NCI-H510A treated with DMSO at 0.1 percent for 48 hours (cell line): ENCODE measurements at places on chromosomes 1 and 21.

DNA sequence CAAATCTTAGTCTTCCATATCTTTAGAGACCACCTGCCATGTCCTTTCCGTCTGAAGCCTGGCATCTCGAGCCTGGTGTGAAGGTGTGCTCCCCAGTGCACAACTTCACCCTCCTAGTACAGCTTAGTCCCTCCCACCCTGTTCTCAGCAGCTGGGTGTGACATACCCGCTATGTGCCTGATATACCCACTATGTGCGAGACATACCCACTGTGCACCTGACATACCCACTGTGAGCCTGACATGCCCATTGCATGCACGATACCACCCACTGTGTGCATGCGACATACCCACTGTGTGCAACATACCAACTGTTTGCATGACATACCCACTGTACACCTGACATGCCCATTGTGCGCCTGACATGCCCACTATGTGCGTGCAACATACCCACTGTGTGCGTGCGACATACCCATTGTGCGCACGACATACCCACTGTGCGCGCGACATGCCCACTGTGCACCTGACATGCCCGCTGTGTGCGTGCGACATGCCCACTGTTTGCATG, 3.0 kb upstream of the RRP1 start:
- no peak for DNase-seq

DNA sequence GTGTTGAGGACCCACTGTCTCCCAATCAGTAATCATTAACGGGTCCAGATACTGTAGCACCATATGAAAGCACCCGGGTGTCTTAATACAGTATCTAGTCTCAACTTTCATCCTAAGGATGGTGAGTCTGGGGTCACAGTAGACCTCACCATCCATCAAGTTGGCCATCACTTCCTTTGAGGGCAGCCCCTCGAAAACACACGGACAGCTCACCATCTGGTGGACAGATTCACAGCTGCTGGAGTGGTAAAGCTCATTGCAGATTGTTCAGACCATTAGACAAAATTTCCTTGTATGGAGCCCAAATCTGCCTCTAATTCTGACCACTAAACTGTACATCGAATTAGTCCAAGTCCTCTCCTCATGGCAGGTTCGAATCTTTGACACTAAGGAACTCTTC, 123.1 kb downstream of the PGBD5 start:
- DNase-seq = no peak

DNA sequence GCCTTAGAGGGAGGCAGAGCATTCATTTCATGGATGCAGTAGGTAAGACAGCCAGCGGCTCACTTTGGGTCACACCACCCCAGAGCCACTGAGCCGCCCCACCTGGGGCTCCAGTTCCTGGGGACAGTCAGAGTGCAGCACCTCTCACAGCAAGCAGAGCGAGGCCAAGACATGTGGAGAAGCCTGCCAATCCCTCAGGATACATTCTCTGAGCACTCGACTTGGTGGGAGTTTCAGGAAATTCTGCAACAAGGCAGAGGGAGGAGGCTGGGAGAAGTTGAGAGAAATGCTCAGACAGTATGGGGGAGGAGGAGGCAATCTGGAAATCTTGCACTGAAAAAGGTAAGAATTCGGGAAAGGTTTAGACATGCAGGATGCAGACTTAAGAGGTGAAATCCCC, 60.8 kb upstream of the WLS start:
- DNase-seq = no peak

GRCh38 chr1:180793451-180793850, 119.2 kb upstream of the KIAA1614 start:
- DNase-seq = no peak

- DNase-seq = no peak
Observed at GRCh38 chr1:78095593-78095992, 49.8 kb downstream of the GIPC2 start.
